ENCODE measurements at places on chromosomes 4 and X. TPM values are rescaled to one million over a fixed set of nuclear protein-coding genes. Genes with fewer than 3 reads are reported as not detected.

F11 gene
- total RNA-seq: not detected

PUDP gene
- 20.9 TPM for total RNA-seq

AFM gene
- not detected for total RNA-seq

IL9R gene
- not detected for total RNA-seq

TEX11 gene
- total RNA-seq: not detected

NDNF gene
- not detected for total RNA-seq

PABPC1L2B gene
- total RNA-seq: not detected

AMBN gene
- not detected for total RNA-seq

MAGEB10 gene
- not detected for total RNA-seq

CT45A3 gene
- total RNA-seq: not detected

CITED1 gene
- 0.28 TPM for total RNA-seq

KCND1 gene
- 0.14 TPM for total RNA-seq

STAP1 gene
- not detected for total RNA-seq

CLNK gene
- not detected for total RNA-seq

CT83 gene
- not detected for total RNA-seq

NSUN7 gene
- 1.5 TPM for total RNA-seq

ARMCX4 gene
- total RNA-seq: 0.92 TPM

RAB41 gene
- not detected for total RNA-seq
